ENCODE measurements at places on chromosomes 5 and 9.

DNA sequence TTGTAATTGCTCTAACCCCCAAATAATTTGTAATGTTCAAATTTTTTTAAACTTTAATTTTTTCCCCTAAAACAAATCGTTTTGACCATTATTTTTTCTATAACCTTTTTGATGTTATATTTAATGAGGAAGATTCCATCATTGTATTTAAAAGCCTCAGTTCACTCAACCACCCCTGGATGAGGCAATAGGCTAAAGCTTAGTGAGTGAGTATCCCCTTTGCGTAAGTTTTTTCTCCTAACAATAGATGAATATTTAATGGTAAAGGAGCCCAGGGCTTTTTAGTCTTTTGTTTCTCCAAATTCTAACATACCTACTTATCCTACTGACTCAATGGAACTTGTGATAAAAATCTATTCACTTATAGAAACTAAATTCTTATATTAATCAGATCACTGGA is 38.1 kb downstream of the ALDH1A1 start:
- no peak for DNase-seq

GRCh38 chr5:140420665-140421361 is 19.2 kb downstream of the ANKHD1 start:
- no peak for DNase-seq

- peak; percentile 63 for DNase-seq
These were observed 41.2 kb upstream of the VCAN start for GRCh38 chr5:83430130-83431010.

- DNase-seq, result peak; percentile 62
These were observed 10.3 kb downstream of the WWC1 start for GRCh38 chr5:168301593-168302390.

DNA sequence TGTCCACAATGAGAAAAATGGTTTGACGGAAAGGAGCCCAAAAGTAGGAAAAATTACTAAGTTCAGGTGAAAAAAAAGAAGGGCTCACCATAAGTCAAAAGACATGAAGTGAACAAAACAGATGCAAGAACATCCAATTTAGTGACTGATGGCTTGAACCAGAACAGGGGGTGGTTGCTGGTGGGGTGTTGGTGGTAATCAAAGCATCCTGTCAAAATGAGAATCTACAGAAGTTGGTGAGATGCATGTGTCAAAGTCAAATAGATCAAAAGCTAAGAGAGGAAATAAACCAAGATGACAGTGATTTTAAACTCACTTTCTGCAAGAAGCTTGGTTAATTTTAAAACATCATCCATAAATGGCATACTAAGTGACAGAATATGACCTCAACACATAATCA is 117.4 kb downstream of the MLLT3 start:
- DNase-seq, result no peak

- DNase-seq, result no peak
These were observed 295.5 kb upstream of the EFNA5 start for GRCh38 chr5:107966201-107966600.

DNA sequence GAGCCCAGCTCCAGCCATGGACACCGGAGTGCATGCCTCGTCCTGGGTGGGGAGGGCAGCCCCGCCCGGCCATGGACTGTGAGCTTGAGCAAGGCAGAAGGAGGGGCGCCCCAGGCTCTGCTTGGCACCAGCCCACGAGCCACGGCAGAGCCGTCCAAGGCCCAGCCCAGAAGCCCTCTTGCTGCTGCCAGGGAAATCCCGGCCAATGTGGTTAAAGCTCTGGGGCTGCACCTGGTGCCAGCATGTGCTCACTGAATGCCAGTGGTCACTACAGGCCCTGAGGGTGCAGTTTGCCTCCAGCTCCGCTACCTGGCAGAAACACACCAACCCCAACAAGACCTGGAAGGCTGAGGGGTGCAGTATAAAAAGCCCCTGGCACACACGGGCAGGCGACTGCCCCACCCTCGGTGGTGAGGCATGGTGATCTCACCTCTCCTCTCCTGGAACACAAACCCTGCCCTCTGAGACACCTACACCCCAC is 11.8 kb downstream of the BRD3 start:
- DNase-seq, result no peak

- no peak for DNase-seq
These were observed 55.3 kb upstream of the FSD1L start for GRCh38 chr9:105392531-105392930.

- no peak for DNase-seq
These were observed 13.5 kb downstream of the CFAP90 start for GRCh38 chr5:7837403-7837802.

DNA sequence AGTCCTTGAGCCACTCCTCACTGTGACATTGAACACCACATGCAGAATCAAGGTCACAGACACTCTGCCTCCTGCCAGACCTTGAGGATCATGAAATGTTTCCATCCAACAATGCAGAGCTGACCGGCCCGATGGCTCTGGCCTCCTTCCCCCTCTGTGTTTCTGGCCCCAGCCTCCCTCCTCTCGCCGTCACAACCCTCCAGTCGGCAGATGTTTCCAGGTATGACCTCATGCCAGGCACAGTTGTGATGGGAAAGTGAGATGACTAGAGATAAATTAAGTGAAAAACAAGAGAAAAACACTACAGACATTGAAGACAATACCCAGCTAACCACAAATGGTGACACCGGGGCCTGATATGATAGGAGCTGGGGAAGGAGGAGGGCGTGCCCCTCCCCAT is 9.8 kb downstream of the NTNG2 start:
- no peak for DNase-seq

DNA sequence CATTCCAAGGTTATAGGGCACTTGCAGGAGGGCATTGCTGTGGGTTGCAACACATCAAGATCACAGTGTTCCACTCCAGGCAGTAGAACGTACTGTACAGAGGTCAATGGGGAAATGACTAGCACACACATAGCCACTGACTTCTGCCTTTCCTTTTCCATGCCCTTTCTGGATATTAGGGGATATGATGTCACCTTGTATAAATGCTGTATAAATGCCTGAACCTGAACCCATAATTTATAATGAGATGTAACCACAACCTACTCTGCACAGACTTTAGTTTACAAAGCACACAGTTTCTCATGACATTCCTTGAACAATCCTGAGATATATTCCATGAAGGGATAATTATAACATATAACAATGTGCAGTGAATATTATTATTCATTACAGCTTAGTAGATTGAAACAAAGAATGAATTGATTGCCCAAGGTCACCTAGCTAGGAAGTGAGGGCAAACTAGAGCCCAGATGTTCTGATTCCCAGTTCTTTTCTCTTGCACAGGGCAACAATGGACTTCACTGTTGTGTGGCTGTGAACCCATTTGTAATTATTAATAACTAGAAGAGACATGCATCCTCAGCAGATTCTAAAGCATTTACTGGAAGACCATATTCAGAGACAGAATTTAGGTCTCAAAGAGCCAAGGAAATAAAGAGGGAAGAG is 5.6 kb upstream of the ABLIM3 start:
- no peak for DNase-seq

GRCh38 chr5:56698463-56699381 is 116.6 kb upstream of the MAP3K1 start:
- no peak for DNase-seq

- DNase-seq, result peak; percentile 30
These were observed 196.4 kb downstream of the TRPM3 start for GRCh38 chr9:70924895-70925547.

GRCh38 chr5:171401167-171401947 is 13.7 kb downstream of the NPM1 start:
- DNase-seq, result no peak

DNA sequence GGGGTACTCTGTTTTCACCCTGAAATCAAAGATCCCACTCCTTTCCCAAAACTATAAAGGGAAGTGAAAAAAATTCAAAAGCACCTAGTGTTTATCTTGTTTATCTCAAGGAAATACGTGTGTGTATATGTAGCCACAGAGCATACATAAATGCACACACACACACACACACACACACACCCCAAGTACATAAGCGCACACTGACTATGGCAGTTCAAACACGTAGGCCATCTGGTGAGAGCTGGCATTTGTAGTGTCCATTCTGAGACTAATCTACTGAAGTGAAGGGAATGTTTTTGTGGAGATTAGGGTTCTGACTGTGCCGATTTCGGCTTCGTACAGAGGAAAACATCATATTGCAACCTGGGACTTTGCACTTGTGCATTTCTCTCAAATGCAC is 451.7 kb downstream of the BNC2 start:
- no peak for DNase-seq

GRCh38 chr9:16901590-16901989 is 31.1 kb upstream of the BNC2 start:
- DNase-seq, result no peak

DNA sequence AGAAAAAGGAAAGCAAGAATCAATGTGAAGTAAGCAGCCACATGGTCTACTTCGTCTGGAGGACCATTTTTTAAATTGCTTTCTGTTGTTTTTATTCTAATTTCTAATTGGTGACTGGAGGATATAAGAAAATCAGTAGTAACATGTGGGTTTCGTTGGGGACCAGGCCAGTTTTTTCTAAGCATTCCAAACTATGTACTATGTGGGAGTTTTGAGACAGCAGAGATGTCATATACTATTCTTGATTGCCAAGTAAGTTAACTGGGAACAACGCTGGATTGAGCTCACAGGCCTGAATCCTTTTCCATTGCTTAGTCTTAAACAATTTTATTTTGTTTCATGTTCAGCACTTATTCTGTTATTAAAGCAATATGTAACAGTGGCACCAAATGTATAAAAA is 225.7 kb downstream of the TMEM167A start:
- no peak for DNase-seq

DNA sequence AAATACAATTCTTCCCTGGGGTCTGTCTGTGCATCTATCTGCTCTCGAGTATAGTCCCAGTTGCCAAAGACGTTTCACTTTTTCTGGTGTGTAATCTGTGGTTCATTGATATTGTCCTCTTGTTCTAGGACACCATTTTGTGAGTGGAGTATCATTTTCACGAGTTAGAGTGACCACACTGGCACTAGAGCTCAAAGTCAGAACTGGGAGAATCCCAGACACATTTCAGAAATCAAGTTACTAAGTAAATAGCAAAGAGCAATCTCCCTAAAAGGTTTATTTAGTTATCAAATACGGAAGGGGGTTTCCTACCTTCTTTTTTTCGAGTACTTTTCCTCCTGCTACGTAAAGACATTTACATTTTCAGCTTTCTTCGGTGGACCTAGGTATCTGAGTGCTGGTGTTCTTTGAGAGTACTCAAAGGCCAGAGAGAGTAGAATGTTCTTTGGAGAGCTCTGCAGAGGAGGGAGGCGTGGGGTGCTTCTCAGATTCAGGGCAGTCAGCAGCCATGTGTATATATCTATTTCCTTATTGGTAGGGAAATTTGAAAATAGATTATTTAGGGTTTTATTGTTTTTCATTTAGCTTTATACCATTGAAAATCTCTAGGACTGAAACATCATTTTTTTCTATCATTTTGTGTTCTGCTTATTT is 8.9 kb upstream of the HSPA9 start:
- DNase-seq, result no peak
